ENCODE measurements at places on chromosomes 16 and 17. TPM values are rescaled to one million over a fixed set of nuclear protein-coding genes. Genes with fewer than 3 reads are reported as not detected.

Gene KRTAP9-8
- total RNA-seq, result not detected

- no peaks in the 10 kb centered on the region for H3K4me1 ChIP-seq
- DNase-seq, result no peak
- no peaks in the 10 kb centered on the region for H3K36me3 ChIP-seq
- no peaks in the 10 kb centered on the region for H3K27me3 ChIP-seq
- H3K4me3 ChIP-seq, result no peak overlapping the region
Observed at GRCh38 chr16:54912720-54913119, 17.9 kb upstream of the IRX5 start.

- H3K36me3 ChIP-seq, result no peaks in the 10 kb centered on the region
- H3K4me1 ChIP-seq, result peaks cover 6% of the 10 kb centered on the region
- no peak for DNase-seq
- no peaks in the 10 kb centered on the region for H3K27me3 ChIP-seq
- no peak overlapping the region for H3K27ac ChIP-seq
Observed at GRCh38 chr16:78298986-78299385, 199.5 kb downstream of the WWOX start.

- H3K4me3 ChIP-seq, result peak overlapping the region; percentile 41
- no peaks in the 10 kb centered on the region for H3K36me3 ChIP-seq
- H3K4me1 ChIP-seq, result no peaks in the 10 kb centered on the region
Observed at GRCh38 chr17:58254803-58255202, 16.4 kb downstream of the LPO start.

DNA sequence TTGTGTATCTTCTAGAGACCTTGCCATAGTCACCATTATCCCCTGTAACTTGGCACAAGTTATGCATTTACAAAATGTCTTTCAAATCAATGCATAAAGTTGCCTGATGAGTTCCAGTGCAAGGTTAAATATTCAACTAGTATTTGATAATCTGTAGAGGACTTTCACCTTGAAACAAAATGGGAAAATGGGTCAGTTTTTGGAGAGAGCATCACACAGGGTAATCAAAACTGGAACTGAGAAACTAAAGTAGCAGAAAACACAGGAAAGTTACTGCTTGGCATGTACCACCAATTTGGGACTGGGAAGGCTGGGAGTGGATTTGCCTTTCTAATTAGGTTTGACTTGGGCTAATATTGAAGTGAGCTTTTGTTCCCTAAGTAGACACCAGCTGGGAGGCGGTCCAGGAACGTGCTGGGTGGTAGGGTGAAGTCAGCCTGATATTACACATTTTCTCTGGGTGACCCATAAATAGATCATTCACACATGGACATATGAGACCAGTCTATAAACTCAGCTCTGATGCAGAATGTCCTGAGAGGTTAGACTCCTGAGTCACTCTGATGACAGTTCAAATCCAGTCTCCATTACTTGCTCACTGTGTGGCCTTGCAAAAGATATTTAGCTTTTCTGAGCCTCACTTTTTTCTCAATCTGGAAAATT is 152.3 kb downstream of the PCTP start:
- H3K4me3 ChIP-seq, result no peak overlapping the region
- H3K36me3 ChIP-seq, result no peaks in the 10 kb centered on the region
- no peak for DNase-seq
- H3K27me3 ChIP-seq, result no peaks in the 10 kb centered on the region
- H3K4me1 ChIP-seq, result no peaks in the 10 kb centered on the region

Measured in GM23338 (cell line).